ENCODE measurements at places on chromosomes 11 and 22.

DNA sequence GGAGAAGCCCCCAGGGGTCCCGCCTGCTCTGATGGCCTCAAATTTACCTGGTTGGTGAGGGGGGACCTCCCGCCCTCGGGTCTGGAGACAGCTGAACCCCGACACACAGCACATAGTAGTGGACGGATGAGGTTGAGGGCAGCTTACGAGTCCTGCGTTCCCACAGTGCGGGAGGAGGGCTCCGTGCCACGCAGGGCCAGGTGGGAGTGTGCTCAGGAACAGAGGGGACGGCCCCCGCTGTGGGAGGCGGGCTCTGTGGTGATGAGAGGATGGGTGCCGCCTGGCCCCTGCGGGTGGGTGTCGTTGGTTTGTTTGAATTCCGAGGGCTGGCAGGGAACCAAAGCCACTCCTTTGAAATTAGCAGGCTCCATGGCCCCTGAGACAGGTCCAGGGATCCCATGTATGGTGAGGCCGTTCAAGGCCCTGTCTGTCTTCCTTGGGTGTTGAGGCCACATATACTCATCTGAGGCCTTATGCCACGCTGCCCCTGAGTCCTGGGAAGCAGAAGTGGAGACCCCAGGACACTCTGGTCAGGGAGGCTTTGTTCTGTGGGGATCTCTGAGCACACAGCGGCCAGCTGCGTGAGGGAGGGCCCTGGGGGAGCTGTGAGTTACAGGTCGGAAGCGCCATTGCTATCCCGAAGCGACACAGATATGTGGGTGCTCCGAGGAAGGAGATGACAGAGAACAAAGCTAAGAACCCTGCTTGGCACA is 21.9 kb downstream of the NADSYN1 start:
- DNase-seq = no peak

DNA sequence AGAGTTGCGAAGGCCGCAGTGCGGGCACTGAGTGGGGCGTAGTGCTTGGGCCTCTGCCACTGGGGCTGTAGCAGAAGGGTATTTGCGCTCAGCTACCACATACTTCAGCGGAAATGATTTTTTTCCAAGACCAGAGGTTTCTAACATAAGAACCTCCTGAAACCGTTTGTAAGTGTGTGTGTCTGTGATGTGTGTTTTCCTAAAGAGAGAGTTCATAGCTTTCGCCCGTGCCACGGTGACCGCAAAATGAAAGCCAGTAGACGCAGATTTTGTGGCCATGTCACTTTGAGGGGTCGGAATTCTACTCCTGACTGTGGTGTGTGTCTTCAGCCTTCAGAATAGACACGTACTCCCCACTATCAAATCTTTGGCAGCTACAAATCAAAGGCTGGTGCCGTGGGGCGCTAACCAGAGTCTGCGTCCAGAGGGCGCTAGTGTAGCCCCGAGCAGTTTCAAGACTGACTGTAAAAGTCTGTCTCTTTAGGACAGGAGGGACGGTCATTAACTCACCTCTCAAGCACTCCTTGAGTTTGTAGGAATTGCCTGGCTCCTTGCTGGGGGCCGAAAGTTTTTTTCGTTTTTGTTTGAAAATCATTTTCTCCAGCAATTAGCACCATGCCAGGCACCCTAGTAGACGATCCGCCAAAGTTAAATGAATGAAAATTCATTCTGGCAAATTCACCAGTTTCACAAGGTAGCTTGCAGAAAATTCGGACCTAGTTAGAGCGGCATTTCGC is 2.5 kb upstream of the CALCA start:
- peak; percentile 40 for DNase-seq

DNA sequence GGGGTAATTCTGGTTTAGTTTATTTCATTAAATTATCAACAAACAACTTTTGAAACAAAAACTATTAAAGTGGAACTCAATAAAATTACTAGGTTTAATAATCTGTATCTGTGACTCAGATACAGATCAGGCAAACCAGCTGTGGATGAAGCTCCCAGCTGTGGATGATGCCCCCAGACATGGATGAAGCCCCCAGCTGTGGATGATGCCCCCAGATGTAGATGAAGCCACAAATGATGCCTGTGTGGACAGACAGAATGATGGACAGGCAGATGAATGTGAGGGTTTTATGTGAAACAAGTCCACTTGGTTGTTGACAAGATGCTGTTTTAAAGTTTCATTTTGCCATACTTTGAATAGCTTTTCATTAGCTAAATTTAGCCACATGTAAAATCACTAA is 5.8 kb upstream of the ZNF74 start:
- DNase-seq = no peak

DNA sequence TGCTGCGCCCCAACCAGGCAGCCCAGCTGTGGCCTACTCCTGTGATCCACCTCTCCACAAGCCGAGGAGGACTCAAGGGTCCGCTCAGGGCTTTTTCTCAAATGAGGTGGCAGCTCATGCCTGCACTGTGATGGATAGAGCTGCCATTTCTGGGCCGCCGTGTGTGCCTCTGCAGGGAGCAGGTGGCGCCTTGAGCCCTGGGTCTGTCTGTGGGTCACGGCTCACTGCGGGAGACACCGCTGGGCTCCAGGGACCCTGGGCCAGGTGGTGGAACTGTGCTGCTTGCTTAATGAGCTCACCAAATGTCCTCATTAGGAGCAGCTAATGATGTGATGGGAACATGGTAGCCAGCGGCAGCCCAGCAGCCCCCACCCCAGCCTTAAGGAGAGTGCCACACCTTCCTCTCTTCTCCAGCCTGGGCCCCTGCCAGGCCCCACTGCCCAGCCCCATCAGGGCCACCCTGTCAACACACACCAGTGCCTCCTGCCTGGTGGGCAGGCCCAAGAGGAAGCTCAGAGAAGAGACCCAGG is 50.8 kb downstream of the DHCR7 start:
- no peak for DNase-seq

- DNase-seq = no peak
Measured at GRCh38 chr11:28318871-28319270, 210.7 kb downstream of the METTL15 start.

- DNase-seq = no peak
Measured at GRCh38 chr11:69092263-69092662, 43.5 kb downstream of the TPCN2 start.

- DNase-seq = peak; percentile 6
Measured at GRCh38 chr11:11157185-11157584, 195.9 kb downstream of the CSNK2A3 start.

DNA sequence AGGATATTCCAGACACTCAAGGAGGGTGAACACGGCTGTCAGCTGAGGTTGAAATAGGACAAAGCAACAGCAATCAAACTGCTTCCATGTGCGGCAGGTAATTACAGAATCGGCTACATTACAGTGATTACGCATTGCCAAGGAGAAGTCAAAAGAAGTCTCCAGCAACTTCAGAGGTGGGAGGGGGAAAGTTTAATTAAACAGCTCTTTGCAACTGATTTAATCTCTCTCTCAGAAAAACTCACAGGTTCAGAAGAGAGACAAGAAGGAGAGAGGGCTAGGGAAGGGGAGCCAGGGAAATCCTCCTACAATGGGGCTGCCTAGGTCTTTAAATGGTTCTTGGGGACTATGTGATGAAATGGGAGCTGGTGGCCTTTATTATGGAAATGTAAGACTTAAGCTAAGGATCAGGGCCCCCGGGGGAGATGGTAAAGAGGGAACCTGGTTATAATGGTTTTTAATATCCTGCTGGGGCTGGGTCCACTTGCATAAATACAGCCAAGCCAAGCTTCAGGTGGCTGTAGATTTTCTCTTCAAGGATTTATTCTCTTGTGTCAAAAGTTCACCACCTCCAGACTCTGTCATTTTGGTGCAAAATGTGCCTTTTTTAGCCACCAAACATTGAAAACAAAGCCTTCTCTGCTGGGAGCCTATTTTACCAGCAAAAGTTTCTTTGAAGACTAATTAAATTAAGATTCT is 354.7 kb upstream of the NARS2 start:
- DNase-seq = no peak

DNA sequence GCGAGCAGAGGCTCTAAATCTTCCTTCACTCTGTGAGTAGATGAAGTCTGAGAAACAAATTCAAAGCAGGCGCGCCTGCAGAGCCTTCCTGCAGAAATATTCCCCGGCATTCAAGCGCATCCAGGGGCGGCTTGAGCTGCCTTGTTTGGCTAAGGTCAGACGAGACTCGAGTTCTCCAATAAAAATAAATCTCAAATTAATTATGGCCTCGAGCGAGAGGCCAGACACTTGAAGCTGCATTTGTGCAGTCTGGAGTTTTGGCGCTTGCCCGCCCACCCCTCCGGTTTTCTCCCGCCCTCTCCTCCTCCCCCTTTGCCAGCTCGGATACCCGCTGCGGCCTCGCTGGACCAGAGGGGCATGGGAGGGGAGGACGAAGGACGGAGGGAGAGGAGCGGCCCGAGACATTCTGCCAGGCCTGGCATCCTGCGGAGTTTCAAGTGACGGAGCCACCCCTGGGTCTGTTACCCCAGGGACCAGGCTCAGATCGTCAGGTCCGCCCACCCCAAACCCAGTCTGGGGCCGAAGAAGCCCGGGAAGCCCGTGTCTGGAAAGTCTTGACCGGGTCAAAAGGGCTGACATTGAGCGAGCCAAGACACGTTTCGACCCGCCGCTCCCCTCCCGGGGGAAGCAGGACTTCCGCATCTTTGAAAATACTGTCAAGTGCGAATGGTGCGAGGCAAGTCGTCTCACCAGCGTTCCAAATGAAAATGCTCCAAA is 3.8 kb upstream of the FLI1 start:
- DNase-seq = no peak

DNA sequence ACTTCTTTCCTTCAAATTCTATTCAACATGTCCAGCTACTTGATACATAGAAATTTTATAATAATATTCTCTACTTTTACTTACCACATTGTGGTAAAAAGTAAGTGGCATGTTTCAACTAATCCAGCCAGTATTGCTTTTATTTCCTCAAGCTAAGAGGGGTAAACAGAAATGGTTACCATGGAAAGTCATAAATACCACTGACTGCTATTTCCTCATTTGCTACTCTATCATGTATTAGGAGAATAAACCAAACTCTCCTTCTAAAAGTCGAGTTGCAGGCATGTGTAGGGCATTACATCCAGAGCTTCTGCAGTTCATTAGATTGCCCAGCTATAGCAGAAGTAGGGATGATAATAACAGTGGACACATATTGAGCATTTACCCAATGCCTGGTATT is 208.4 kb downstream of the MAML2 start:
- peak; percentile 64 for DNase-seq

DNA sequence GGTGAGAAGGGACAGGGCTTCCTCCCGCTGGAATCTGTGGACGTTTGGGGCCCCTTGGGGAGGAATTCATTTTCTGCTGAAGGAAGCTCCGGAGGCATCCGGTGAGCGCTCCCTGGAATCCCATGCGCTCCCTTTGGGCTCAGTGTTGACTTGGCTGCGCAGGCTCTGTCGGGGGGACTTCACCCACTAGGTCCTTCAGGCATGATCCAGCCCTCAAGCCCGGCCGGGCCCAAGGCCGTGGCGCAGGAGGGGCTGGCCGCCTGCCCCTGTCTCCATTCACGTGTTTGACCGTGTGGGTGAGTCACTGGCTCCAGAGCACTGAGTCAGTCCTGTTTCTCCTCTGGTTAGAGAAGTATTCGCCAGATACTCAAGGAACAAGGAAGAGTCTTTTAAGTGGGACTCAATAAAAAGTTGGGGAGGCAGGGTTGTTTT is 1.4 kb downstream of the CTTN start:
- peak; percentile 87 for DNase-seq

DNA sequence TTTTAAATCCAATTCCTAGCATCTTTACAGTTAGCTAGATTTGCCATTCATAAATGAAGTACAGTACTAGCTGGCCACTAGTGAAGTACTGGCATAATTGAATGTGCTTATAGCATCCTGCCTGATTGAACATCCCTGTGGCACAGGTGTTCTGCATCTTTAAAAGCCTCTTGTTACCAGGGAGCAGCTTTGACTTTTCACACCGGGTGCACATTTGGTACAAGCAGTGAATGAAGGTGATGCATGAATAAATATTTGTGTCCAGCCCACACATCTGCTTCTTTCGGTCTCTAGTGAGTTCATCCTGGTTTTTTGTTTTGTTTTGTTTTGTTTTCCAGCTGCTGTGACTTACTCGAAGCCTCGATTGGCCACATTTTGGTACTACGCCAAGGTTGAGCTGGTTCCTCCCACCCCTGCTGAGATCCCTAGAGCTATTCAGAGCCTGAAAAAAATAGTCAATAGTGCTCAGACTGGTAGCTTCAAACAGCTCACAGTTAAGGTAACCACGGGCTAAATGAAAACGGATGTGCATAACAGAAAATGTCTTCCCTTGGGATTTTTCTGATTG is 5.3 kb downstream of the ATP5MG start:
- DNase-seq = no peak

- DNase-seq = no peak
Measured at GRCh38 chr11:126080161-126080941, 17.7 kb upstream of the CDON start.

- no peak for DNase-seq
Measured at GRCh38 chr22:25402501-25403283, 161.8 kb upstream of the GRK3 start.

DNA sequence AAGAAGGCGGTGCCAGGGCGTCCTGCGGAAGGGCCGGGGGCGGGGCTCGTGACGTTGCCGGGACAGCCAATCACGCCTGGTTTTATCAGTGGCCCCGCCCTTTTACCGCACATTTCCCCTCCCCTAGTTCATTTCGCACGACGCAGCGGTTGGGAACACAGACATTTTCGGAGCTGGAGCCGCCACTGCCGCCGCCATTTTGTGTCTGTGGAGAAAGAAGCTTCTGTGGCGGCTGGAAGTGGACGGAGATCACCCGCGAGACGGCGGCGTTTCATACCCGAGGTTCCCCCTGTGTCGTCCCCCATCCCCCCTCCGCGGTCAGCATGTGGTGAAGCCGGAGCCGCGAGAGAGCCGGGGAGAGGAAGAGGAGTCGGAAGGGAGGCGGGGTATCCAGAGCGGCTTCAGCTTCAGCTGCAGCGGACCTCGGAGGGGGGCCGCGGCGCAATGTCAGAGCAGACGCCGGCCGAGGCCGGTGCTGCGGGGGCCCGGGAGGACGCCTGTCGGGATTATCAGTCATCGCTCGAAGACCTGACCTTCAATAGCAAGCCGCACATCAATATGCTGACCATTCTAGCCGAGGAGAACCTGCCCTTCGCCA is at the start of gene PCF11:
PCF11 (plus strand) TSS at position 136 of the 598 bp plus-strand sequence; CDS start at position 445, 309 bp downstream.
- no peak for DNase-seq

DNA sequence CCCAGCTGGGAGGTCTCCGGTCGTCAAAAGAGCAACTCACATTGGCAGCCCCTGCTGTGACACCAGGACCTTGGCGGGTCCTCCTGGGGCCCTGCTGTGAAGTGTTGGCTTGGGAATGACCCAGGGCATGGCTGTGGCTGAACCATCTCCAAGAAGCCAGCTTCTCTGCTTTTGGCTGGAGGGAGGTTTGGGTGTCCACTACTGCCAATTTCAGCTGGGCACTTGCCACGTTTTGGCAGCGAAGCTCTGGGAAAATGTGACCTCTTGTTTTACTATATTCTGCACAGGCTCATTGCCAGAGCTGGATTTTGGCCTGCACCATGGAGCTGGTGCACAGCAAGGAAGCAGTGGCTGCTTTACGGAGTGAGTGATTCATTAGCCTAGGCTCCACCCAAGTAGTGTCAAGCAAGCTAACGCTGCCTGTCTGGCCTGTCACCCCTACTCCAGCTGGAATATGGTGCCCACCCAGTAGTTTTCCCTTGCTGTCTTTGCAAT is 24.3 kb upstream of the SMCO4 start:
- no peak for DNase-seq

All from suppressor macrophage treated with lipopolysaccharide for 4 hours (primary cell).